Fibroblast of the aortic adventitia (primary cell): ENCODE measurements at places on chromosomes 6 and 20. TPM values are rescaled to one million over a fixed set of nuclear protein-coding genes. Genes with fewer than 3 reads are reported as not detected.

Gene HMGCLL1
- total RNA-seq, result not detected in 2 replicates

Gene SLC17A5
- total RNA-seq, result 13.8 and 38.2 TPM in 2 replicates

Gene POU5F1
- not detected in 2 replicates for total RNA-seq

Gene ATP6V1G2
- 3.8 and 6.7 TPM in 2 replicates for total RNA-seq

Gene SIRPD
- not detected in 2 replicates for total RNA-seq

Gene PLAGL2
- 1.8 and 4.2 TPM in 2 replicates for total RNA-seq

Gene WFDC12
- not detected in 2 replicates for total RNA-seq

Gene LY6G6C
- total RNA-seq, result not detected in 2 replicates

Gene STX11
- total RNA-seq, result 0.16 and 3.5 TPM in 2 replicates

Gene MAK
- under 0.01 TPM in 1 of 2 replicates, not detected in the other for total RNA-seq

Gene LAMA4
- 306 and 904 TPM in 2 replicates for total RNA-seq

Gene CAPN11
- total RNA-seq, result not detected in 2 replicates

Gene PPP2R5D
- total RNA-seq, result 46.9 and 60.9 TPM in 2 replicates

Gene DZANK1
- 0.99 and 1.5 TPM in 2 replicates for total RNA-seq

Gene NRSN1
- total RNA-seq, result not detected in 2 replicates

Gene MUCL3
- total RNA-seq, result under 0.01 TPM in 1 of 2 replicates, not detected in the other

Gene HLA-DQA2
- not detected in 2 replicates for total RNA-seq
